EH (cell line): ENCODE measurements at places on chromosomes 1 and 21.
A peak's percentile ranks its signal among the peaks of the same experiment; 100 is the strongest.

GRCh38 chr1:217889401-217889800, 258.3 kb downstream of the SPATA17 start:
- DNase-seq, result peak; percentile 7

DNA sequence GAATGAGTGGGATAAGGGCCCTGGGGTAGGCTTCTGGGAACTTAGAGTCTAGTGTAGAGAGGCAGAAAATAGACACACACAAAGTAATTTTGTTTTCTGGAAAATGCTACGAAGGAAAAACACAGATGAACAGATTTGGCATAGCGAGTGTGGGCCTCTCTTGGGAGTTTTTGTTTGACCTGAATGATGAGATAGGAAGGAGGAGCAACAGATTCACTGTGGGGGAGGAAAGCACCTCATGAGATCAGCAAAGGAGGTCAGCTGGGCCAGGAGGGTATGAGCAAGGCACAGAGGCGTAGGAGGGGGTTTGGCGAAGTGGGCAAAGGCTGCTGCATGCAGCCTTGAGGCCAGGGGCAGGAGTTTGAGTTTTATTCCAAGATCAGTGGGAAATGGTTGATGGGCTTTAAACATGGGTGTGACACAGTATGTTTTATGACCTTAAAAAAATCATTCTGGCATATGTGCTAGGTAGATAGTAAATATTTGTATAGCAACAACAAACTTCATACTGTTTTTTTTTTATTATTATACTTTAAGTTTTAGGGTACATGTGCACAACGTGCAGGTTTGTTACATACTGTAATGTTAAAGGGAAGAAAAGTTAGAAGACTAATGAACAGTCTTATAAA, 57.9 kb downstream of the FGGY start:
- DNase-seq, result no peak

DNA sequence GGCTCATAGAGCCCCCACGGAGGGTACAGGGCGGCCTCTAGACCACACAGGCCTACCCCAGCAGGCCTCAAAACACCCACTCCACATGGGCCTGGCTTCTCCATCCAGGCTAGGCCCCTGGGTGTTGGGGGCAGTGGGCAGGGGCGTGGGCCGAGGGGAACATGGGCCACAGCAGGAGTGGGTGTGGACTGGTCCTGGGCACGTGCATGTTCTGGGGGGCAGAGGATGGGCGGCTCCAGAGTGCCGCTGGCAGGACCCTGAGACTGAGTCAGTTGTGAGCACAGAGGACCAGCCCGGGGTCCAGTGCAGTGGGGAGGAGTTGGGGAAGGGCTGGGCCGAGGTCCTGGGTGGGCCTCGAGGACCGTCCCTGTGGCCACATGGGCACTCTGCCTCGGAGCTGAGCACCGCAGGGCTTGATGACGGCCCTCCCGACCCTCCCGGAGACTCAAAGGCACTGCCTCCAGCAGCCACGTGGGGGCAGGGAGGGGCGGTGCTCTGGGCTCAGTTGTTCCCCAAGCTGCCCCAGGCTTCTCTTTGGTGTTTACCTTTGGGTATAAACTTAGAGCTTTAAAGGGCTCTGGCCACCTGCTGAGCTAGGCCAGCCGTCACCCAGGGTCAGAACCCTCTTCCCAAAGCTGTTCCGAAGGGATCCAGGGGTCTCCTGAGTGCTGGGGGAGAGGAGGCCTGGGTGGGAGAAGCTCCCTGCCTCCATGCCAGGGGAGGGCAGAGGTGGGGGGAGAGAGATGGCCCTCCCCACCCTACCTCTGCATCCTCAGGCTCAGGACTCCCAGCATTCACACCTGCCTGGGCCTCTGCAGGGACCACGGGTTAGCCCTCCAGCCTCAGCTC, 79.9 kb downstream of the MORN1 start:
- DNase-seq, result peak; percentile 68

DNA sequence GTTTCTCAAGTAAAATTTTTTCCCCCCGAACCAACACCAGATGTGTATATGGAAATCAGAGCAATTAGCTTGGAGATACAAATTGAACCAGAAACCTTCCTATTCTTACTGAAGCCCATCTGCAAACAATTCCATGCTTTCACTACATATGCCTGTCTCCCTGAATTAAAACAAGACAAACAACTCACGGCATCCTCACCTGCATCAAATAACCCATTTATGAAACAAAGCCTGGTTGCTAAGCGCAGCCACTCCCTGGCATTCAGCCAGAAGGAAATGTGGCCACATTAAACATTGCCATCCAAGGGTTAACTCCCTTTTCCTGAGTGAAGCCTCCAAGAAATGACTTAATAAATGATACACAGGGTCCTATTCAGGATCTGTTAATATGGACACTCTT, 55.3 kb downstream of the APP start:
- DNase-seq, result no peak

- peak; percentile 93 for DNase-seq
Observed at GRCh38 chr1:39816415-39817090, 27.9 kb upstream of the BMP8B start.

DNA sequence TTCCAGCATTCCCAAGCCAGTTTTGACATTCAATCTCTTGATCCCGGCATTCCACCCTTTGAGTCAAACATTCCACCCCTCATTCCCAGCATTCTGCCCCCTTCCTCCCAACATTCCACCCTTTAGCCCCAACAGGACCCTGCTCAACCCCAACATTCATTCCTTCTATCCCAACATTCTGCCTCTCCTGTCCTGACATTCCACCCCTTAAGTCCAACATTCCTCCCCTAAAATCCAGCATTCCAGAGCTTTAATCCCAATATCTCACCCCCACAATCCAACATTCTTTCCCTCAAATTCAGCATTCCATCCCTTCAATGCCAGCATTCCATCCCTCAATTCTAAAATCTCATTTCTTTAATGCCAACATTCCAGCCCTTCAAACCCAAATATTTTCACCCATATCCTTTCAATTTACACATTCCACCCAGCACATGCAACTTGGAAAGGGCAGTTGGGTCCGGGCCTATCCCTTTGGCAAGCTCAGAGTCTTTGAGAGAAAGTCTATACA, 22.9 kb downstream of the DDX20 start:
- DNase-seq, result peak; percentile 90

DNA sequence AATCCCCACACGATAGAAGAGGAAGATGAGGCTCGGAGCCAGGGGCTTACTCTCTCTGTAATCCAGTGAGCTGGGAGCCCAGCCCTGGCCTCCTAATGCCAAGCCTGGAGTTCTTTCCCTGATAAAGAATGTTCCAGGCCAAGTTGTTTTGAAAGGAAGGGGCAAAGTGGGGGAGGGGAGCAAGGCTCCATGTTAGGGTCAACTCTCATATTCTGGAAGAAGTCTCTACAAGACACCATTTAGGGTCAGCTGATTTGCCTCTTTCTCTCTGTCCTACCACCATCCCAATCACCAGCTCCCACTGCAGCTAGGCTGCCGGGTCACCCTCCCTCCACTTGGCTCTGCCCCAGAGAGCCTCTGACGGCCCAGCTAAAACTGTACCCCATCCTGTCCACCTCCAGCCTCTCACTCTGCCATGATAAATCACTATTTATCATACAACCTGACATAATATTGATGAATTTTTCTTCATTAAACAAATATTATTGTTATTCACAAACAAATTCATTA, 95.0 kb downstream of the GLIS1 start:
- no peak for DNase-seq

DNA sequence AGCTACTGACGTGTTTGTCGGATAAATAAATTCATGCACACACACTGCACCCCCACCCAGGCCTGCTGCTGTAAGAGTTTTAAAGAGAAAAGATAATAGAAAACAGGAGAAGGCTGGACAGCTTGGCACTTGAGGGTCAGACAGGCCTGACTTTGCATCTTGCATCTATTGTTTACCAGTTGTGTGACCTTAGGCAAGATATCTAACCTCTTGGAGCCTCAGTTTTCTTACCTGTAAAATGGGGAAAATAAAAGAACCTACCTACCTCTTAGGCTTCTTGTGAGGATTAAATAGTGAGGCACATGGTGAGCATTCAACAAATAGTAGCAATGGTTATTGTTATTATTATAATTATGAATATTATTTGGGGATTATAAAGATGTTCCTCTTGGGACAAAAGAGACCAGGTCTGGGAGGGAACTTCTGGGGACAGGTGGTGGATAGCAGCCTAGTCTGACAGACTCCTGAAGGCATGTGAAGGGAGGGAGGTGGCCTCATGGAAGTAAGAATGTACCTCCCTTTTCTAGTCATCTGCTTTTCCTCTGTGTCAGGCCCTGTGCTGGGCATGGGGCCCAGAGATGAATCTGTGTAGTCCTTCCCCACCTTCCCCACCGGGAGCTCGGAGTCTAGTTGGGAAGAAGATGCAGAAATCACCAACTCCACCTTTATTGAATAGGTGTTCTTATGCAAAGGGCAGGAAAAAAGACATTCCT, 18.3 kb upstream of the EPB41 start:
- no peak for DNase-seq

GRCh38 chr1:117110774-117111173, 10.8 kb downstream of the TRIM45 start:
- peak; percentile 36 for DNase-seq

GRCh38 chr1:234148816-234149215, 224.4 kb upstream of the COA6 start:
- DNase-seq, result peak; percentile 40

DNA sequence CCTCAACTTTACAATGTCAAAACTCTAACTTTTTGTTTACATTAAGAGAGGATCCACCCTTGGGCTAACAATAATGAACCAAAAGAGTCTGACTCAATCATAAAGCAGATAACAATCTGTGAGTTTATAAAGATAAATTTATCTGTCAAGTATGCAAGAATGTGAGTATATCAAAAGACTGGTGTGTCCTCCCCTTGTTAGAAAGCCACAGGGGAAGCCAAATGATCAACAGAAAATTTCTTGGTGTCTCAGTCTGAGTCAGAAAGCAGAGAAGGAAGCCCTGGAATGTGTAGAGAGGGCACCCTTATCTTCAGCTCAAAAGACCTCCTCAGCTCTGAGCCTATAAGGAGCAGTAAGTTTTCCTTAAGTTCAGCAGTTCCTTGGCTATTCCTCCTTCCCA, 13.9 kb upstream of the PDIK1L start:
- peak; percentile 94 for DNase-seq

DNA sequence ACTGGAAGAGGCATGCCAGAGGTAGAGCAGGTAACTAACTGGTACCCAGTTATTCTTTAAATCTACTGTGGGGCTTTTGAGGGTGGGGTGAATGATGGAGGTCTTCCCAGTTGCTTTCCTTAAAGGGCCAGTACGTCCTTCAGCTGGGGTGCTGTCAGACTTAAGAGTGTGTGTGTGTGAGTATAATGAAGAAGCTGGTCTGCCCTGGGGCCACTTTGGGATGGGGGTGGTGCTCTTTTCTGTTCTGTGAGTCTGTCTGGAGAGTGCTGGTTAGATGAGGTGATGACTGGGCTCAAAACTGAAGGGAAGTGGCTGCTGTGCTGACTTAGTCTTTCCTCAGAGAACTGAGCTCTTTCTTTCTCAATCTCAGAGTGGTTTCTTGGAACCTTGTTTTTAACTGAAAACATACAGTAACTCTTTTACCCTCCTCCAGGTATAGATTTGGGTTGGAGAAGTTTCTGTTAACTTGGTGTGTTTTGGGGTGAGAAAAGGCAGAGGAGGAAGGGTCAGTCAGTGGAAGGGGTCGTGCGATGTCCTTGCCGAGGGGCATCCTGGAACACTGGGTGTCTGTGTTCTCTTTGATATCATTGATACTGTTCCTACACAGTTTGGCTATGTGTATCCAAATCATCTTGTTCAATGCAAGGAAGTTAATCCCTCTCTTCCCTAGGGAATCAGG, 746 bp downstream of the MACF1 start:
- DNase-seq, result peak; percentile 94

- DNase-seq, result no peak
Observed at GRCh38 chr1:47501069-47501468, 63.2 kb downstream of the FOXD2 start.

DNA sequence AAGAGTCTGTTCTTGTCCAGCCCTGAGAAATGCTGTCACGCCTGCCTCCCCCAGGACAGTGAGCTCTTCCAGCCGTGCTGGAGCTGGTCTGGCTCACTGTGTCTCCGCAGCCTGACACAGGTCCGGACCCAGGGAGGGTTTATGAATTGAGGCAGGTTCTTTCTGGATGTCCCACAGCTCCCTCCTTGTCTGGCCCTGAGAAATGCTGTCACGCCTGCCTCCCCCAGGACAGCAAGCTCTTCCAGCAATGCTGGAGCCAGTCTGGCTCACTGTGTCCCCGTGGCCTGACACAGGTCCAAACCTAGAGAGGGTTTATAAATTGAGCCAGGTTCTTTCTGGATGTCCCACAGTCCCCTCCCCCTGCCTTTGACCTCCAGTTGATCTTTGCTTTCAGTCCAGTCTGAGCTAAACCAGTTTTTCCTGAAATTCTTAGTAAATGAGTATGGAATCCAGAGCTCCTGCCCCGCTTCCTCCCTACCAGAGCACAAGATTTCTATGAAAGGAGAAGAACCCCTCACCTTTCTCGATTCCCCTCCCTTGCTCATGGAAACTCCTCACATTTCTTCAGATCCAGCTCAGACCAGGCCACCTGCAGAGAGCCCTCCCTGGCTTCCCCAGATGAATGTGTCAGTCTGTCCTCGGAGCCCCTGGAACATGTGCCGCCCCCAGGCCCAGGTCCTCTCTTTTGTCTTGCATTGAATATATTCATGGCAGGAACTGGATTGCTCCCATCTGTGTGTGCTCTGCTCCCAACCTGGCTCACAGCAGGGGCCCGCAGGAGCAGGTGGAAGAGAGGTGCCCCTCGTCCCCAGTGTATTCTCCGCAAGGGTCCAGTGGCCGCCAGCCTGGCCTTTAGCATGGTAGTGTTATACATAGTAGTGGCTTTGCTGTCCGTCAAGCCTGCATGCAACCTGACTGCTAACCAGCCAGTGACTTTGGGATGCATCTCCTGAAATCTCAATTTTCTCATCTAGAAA, 116.3 kb downstream of the EPHB2 start:
- peak; percentile 64 for DNase-seq

DNA sequence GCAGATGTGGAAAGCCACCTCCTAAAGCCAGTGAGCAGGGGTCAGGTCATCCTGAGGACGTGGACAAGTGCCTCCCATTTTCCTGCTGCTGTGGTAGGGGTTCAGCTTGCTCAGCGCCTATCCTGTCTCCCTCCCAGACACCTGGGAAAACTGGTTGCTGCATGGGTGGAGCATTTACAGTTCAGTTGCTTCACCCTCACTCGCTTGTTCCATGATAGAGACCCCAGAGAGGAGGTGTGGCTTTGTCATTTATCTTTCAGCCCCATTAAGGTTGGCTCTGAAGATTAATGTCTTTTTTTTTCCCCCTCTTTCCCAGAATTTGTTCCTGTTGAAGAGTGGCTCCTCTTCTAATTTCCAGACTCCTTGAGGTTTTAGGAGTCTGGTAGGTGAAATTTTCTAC, 9.2 kb downstream of the VANGL1 start:
- DNase-seq, result no peak

DNA sequence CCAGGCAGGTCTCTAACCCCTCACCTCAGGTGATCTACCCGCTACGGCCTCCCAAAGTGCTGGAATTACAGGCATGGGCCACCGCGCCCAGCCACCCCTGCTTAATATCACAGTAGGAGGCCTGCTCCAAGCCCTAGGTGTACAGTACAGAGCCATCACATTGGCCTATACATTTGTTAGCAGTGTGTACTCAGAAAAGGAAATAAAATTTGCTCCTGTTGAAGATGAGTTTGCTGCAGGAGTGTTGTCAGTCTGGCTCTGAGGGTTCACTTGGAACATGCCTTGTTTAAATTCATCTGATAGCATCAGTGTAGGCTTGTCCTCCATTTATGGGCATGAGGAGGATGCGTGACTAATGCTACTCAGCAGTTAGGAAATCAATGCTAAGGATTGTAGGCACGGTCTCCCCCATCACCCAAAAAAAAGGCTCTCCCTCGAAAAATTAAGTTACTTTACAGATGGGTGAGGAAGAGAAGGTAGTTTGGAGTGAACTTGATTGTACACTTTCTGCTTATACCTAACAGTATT, 4.6 kb upstream of the ENAH start:
- DNase-seq, result peak; percentile 95
